Activated CD4-positive, alpha-beta memory T cell treated with anti-CD3 and anti-CD28 coated beads, Interleukin-2, amount 10 ng/mL, durations not matched to agents 7 days and 5 days (primary cell): ENCODE measurements at places on chromosomes 7 and 10. TPM values are rescaled to one million over a fixed set of nuclear protein-coding genes. Genes with fewer than 3 reads are reported as not detected.

- peaks cover 84% of the 10 kb centered on the region for H3K36me3 ChIP-seq
- no peak for DNase-seq
- no peaks in the 10 kb centered on the region for H3K27me3 ChIP-seq
Observed at GRCh38 chr7:36946401-36946739, 222.1 kb upstream of the AOAH start.

Gene ARL4A
- 19.1 TPM for total RNA-seq

Gene GIMAP5
- total RNA-seq = 84.3 TPM

Gene TMEM273
- total RNA-seq = 100 TPM

Gene FAM25A
- total RNA-seq = not detected

DNA sequence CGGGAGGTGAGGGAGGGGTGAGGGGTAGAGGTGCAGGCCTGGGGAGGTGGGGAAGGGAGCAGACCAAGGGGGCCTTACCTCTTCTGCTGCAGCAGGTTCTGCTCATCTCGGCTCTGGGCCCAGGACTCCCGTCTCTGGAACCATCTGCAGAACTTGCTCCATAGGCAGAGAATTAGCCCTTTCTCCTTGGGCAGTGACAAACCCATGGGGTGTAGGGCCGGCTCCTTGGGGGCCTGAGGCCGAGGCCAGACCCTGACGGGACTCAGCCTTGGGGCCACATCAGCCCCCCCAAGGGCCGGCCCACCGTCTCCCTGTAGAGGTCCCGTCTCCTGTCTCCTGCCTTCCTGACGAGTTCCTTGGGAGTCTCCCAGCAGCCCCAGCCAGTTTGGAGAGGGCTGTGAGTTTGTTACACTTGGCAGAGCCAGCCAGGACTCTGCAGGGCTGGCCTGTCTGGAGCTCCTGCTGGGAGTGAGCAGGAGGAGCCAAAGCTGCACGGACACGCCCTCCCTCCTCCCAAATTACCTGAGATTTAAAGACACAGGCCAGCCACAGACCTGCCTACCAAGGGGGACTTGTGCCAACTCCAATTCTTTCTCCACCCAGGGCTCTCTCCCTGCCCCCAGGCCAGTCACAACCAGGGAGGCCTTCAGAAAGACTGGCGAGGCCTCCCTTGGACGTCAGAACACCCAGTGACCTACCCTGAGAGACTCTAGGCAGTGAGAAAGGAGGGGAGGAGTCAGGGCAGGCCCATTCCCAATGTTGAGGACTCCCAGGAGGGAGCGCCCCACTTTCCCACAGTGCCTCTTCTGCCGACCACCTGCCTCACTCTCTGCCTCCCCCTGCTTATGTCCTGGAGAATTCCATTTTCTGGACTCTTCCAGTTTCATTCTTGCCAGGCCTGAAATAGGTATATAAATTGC lies at the start of gene TRPV6:
Gene TRPV6 (minus strand): TSS at position 435 of the 920 bp plus-strand sequence.
- H3K27ac ChIP-seq = no peak within 1 kb of the TSS
- H3K36me3 ChIP-seq = no peaks in the 10 kb centered on the region
- DNase-seq = no peak
- no peaks in the 10 kb centered on the region for H3K4me1 ChIP-seq
- H3K27me3 ChIP-seq = peaks cover 12% of the 10 kb centered on the region

GRCh38 chr7:105803429-105803736 lies 73.0 kb downstream of the ATXN7L1 start:
- DNase-seq = no peak
- H3K4me1 ChIP-seq = peaks cover 69% of the 10 kb centered on the region
- no peaks in the 10 kb centered on the region for H3K36me3 ChIP-seq
- H3K4me3 ChIP-seq = no peak overlapping the region
- H3K27ac ChIP-seq = no peak overlapping the region

DNA sequence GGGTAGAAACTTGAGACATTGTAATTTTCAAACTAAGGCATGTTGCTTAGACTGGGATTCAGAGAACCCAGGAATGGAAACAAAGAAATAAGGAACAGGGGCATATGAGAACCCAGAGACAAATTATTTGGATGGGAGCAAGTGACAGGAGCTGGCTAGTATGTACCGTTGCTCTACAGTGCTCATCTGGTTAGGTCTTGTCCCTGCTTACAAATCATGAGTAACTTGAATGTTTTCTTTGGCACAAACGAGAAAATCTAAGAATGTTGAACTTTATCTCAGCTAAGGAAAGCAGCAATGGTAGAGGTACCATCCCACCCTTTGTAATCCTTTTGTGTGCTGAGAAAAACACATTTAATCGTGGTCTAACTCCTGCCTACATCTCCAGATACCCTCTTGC lies 116.0 kb upstream of the IMMP2L start:
- no peak overlapping the region for H3K4me3 ChIP-seq
- DNase-seq = no peak
- H3K27ac ChIP-seq = no peak overlapping the region
- H3K27me3 ChIP-seq = peaks cover 2% of the 10 kb centered on the region
- H3K4me1 ChIP-seq = no peaks in the 10 kb centered on the region
- H3K36me3 ChIP-seq = no peaks in the 10 kb centered on the region

DNA sequence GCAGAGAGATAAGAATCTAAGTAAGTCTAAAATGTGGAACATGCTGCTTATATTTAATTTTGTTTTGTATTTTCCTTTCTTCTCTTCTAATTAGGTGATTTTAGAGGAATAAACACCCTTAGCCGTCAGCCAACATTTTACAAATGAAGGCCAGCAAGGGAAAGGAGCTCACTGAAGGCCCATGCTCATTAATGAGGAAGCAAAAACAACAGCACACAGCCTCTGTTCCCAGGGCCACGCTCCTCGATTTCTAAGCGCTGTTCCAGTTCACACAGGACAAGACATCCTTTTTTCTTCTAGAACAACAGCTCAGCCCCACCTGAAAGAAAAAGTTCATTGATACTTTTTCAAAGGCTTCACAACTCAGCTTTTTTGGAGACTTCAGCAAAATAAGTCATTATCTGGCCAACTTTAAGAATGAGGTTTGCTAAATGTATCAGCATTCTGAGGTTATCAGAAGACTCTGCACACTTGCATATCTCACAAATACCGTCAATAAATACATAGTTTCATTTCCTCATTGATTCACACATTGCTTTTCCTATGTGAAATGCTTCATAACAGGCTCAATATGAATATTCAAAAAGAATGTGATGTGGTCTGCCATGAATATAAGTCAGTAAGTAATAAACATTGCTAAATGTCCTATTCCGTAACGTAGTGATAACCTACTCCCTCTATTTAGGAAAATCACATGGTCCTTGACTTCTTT lies 34.8 kb upstream of the SFMBT2 start:
- peaks cover 9% of the 10 kb centered on the region for H3K27me3 ChIP-seq
- no peak overlapping the region for H3K27ac ChIP-seq
- no peaks in the 10 kb centered on the region for H3K4me1 ChIP-seq
- no peak for DNase-seq

- DNase-seq = no peak
- no peak overlapping the region for H3K4me3 ChIP-seq
- peaks cover 54% of the 10 kb centered on the region for H3K36me3 ChIP-seq
- no peak overlapping the region for H3K27ac ChIP-seq
- H3K4me1 ChIP-seq = peaks cover 40% of the 10 kb centered on the region
Observed at GRCh38 chr10:97740613-97741012, 3.7 kb downstream of the ZFYVE27 start.

GRCh38 chr10:57905861-57906260 lies 361.8 kb downstream of the IPMK start:
- no peaks in the 10 kb centered on the region for H3K36me3 ChIP-seq
- H3K27ac ChIP-seq = no peak overlapping the region
- DNase-seq = no peak
- no peak overlapping the region for H3K4me3 ChIP-seq

Gene PRKRIP1
- 27.2 TPM for total RNA-seq

GRCh38 chr7:157793087-157793353 lies 456.2 kb downstream of the DNAJB6 start:
- DNase-seq = no peak
- no peaks in the 10 kb centered on the region for H3K36me3 ChIP-seq
- no peak overlapping the region for H3K27ac ChIP-seq
- H3K27me3 ChIP-seq = no peaks in the 10 kb centered on the region
- no peaks in the 10 kb centered on the region for H3K4me1 ChIP-seq
- H3K4me3 ChIP-seq = no peak overlapping the region

DNA sequence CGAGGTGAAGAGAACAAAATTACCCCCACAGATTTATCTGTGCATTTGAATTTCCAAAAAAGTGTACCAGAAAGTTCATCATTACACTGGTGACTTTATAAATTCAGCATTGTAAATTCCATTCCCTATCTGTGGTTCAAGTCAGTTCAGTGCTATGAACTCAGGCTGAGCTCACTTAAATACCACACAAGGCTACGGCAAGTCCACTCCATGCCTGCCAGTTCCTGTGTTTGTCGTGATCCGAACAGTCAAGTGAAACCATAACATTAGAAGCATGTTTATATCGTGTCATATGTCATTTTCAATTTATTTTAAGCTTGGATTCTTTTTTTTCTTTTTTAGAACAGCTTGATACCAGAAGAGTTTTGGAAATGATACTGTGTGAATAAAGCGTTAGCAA lies 14.8 kb downstream of the MBL2 start:
- no peak for DNase-seq
- H3K27me3 ChIP-seq = no peaks in the 10 kb centered on the region
- H3K36me3 ChIP-seq = no peaks in the 10 kb centered on the region

Gene HOXA10
- not detected for total RNA-seq
